ENCODE measurements at places on chromosomes 12 and 14. TPM values are rescaled to one million over a fixed set of nuclear protein-coding genes. Genes with fewer than 3 reads are reported as not detected.

HPD gene
- total RNA-seq = 35.8 TPM

PZP gene
- 0.08 TPM for total RNA-seq

GALNT8 gene
- 1.8 TPM for total RNA-seq

CLEC4D gene
- total RNA-seq = not detected

SIX6 gene
- total RNA-seq = not detected

KRT5 gene
- total RNA-seq = 15.8 TPM

KLRD1 gene
- total RNA-seq = 0.30 TPM

DUSP16 gene
- total RNA-seq = 78.0 TPM
